ENCODE measurements at places on chromosomes 7 and 10.

DNA sequence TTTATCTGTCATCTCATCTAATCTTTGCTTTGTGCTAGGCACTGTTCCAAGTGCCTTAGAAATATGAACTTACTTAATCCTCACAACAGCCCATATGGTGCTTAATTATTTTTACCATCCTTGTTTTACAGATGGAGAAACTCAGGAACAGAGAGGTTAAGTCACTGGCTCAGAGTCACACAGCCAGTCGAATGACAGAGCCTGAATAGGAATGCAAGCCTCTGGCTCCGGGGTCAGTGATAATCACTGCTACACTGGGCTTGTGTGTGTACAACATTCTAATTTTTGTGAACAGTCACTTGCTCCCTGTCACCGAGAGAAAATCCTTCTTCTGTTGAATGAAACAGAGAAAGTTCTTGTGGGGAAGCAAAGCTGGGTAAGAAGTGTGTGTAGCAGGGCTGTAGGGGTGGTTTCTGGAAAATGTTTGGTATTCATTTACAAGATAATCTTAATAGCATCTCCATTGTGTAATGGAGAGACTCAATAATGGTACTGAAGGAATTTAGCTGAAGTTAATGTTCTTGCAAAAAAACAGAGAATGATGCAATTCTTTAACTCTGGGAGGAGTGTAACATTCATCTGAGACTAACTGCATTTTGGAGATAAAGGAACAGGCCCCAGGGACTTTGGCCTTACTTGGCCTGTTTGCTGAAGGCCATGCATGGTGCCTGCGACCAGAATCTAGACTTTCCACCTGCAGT is 290.6 kb downstream of the FRMD4A start:
- no peak for DNase-seq

GRCh38 chr10:91123261-91123660 is 97.2 kb upstream of the PCGF5 start:
- DNase-seq, result no peak

DNA sequence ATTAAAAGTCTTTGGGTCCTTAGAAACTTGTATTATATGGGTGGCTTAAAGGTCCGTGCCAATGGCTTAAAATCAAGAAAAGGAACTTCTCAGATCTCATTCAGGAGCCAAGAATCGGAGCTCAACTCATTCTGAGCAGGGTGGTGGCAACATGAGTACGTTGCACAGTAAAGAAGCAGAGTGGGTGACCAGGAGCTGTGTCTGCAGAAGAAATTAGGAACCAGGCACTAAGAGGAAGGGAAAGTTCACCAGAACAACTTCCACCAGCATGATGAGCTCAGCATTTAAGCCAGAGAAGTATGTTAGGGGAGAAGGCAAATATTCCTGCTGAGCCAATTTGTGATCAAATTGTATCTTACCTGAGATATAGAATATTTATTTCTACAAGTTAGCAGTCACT is 236.0 kb upstream of the NRP1 start:
- no peak for DNase-seq

- no peak for DNase-seq
These were observed 78.3 kb downstream of the GRK5 start for GRCh38 chr10:119285495-119286267.

DNA sequence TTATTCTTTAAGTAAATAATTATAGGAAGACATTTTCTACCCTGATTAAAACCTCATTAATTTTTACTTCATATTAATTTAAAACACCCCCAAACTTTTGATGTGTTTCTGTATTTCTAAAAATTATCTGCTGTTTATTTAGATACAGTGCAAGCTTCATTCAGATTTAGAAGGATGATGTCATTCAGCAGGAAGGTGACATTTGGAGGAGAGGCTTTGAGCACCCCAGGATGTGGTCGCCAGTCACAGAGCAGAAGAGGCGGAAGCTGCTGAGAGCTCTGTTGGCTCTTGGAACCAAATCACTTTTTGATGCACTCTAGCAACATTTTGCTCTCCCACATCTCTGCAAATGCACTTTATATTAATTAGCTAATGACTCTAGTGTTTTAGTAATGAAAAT is 233.9 kb upstream of the CACNA2D1 start:
- DNase-seq, result no peak

DNA sequence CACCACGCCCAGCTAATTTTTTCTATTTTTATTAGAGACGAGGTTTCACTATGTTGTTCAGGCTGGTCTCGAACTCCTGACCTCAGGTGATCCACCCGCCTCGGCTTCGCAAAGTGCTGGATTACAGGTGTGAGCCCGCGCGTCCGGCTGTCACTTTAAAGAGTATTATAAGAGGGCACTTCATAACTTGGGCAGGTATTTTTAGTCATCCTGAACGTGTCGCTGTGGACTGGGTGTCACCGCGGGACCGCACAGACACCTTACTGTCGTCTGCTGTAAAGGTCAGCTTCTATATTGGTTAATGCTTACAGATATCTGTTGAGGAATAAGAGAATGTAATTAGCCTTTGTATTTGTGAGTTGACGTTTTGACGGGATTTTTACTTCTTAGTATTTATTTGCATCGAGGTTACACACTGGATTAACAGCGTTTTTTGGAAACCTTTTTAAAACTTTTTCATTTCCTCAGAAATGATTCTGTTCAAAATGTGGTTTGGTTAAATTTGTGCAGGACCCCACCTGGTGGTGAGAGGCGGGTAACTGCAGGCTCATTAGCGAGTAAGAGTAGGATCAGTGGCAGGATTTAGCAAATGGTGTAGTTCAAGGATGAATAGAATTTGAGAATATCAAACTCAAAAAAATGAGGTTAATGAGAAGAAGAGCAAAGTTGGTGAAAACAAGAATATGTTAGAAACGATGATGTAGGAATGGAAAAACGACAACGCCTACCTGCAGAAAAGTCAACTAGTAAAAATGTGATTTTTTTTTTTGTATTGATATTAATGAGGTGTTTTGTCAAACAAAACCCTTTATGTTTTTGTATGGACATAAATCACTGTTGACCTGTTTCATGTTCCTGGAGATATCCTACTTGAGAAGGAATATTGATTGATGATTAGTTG is 3.2 kb downstream of the DNAJB6 start:
- peak; percentile 47 for DNase-seq

DNA sequence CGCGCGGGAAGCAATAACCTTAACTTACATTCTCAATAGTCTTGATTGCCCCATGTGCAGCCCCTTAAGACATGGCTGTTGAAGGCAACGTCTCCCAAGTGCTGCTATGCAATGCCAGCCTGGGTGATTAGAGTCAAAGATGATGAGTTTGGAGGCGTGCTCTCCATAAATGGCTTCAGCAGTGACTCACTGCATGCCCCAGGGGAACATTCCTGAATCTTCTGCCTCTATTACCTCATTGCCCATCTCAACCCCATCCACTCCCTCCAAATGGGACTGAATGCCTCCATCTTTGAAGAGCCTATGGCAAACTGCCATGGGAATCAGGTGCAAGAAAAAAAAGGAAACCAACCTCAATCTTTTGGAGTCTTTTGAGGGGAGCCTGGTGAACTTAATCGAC is 282.8 kb downstream of the SNX10 start:
- DNase-seq, result no peak

All from T47D (cell line).